Substantia nigra (tissue), 51 donors: ENCODE measurements at places on chromosomes 11 and 22.

DNA sequence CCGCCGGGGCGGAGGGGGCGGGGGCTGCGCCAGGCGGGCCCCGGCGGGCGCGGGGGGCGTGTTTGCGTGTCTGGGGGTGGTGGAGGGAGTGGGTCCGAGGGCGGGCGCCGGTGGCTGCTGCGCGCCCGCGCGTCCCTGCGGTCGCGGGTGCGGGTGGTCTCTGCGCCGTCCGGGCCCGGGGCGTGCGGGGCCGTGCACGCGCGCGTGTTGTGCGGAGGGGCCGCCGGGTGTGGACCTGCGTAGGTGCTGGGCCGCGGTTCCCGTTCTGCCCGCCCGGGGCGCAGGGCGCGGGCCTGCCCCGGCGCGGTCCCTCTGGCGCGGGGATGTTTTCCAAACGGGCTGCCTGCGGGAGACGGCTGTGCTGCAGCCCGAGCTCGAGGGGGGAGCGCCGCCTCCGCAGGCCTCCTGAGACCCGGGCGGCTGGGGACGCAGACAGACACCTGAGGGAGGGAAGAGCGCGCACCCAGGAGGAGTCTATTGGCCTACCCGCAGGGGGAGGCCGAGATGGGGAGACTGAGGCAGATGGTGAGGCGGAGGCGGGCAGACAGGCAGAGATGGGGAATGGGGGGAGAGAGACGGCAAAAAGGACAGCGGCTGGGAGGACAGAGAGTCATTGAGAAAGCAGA, 442 bp downstream of the PELI3 start:
- no peak for DNase-seq

GRCh38 chr22:39527481-39527961, 5.0 kb downstream of the RPS19BP1 start:
- DNase-seq: no peak

DNA sequence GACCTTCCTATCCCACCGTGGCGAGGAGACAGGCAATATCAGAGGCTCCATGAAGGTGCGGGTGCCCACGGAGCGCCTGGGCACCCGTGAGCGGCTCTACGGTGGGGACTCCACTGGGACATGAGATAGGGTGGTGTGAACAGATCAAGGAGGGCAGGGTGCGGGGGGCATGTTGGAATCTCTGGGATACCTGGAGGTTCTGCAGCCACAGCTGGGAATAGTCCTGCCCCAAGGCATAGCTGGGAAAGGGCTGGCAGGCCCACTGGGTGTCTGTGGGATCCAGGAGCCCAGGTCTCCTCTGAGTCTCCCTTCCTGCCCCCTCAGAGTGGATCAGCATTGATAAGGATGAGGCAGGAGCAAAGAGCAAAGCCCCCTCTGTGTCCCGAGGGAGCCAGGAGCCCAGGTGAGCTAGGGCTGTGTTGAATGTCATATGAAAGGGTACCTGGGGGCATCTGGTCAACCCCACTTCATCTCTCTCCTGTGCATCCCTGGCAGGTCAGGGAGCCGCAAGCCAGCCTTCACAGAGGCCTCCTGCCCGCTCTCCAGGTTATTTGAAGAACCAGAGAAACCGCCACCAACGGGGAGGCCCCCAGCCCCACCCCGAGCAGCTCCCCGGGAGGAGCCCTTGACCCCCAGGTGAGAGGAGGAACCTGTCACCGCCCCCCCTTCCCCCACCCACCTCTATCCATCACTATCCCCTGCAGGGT, 8.5 kb downstream of the PHOX2A start:
- no peak for DNase-seq

DNA sequence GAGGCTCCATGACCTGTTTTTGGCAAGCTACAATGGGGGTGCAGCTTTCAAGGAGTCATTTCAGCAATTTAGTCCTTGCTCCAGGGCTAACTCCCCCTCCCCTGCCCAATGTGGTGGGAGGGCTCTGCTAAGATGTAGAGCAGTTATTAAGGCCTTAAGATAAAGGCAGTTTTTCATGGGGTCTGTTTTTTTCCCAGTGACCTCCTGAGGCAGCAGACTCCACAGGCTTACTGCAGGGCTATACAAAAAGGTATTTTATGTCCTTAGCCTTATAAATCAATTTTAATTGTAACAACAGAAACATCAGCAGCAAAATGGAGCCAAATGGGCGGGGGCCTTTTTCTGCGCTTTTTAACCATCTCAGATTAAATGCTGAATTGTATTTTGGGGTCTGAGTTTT, 192.3 kb downstream of the KIRREL3 start:
- no peak for DNase-seq

DNA sequence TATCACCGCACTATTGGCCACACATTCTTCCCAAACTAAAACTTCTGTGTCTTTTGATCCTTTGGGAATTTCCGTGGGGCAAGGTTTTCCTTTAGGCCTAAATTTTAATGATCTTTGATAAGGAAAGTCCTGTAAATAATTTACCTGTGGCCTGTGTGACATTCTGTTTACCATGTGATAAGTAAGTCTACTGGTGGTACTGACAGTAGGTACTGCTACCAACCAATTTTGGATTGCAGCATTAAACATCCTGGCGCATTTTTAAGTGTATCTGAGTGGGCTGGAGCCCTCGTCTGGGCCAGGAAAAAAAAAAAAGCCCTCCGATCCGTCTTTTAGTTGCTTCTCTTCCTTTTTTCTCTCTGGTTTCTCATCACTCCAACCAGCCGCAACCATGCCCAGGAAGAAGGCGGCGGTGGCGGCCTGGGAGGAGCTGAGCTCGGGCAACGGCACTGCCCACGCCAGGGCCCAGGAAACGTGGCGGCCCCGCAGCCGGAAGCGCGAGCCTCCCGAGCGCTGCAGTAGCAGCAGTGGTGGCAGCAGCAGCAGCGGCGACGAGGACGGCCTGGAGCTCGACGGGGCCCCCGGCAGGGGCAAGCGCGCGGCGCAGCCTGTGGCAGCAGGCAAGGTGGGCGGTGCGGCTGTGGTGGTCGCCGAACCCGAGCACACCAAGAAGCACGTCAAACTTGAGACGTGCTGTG, 33.6 kb downstream of the ASRGL1 start:
- no peak for DNase-seq

- DNase-seq: no peak
Observed at GRCh38 chr11:2311353-2312133, 9.7 kb downstream of the TSPAN32 start.

GRCh38 chr11:134385774-134386565, 26.1 kb downstream of the B3GAT1 start:
- no peak for DNase-seq
